ENCODE measurements at places on chromosomes 3 and 15. TPM values are rescaled to one million over a fixed set of nuclear protein-coding genes. Genes with fewer than 3 reads are reported as not detected.

Gene CLEC3B
- total RNA-seq: 0.38 TPM

Gene DPPA2
- total RNA-seq: not detected

Gene EFHB
- total RNA-seq: 1.9 TPM

Gene ACSBG1
- total RNA-seq: not detected

Gene PRSS50
- total RNA-seq: not detected

Gene CYP11A1
- not detected for total RNA-seq

Gene FANCD2OS
- total RNA-seq: not detected

Gene GPR62
- total RNA-seq: not detected

Gene HRG
- not detected for total RNA-seq

Gene MUC20
- 1.6 TPM for total RNA-seq

Gene TMEM207
- not detected for total RNA-seq

Gene CGNL1
- total RNA-seq: not detected

Gene TRH
- total RNA-seq: not detected

DNA sequence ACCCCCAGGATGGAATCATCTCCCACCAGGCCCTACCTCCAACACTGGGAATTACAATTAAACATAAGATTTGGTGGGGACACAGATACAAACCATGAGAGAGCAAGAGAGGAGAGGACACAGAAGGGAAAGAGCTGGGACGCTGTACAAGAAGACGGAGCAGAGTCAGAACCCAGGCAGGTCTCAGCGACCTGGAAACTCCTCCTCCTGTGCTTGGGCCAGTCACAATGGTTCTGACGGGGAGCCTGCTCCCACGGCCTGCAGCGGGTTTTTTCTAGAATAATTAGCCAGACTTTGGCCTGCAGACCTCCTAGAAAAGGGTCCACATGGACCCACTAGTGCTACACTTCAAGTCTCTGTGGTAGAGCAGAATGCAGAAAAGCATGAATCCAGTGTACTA is 5.6 kb downstream of the SLC12A8 start:
- DNase-seq: no peak

- DNase-seq: no peak
These were observed 180.3 kb upstream of the ROBO2 start for GRCh38 chr3:76859596-76859995.

GRCh38 chr3:72043204-72044133 is 258.5 kb upstream of the PROK2 start:
- DNase-seq: no peak

GRCh38 chr3:54550221-54550977 is 377.5 kb downstream of the LRTM1 start:
- DNase-seq: no peak

GRCh38 chr3:178036451-178037144 is 499.6 kb upstream of the KCNMB2 start:
- DNase-seq: no peak

DNA sequence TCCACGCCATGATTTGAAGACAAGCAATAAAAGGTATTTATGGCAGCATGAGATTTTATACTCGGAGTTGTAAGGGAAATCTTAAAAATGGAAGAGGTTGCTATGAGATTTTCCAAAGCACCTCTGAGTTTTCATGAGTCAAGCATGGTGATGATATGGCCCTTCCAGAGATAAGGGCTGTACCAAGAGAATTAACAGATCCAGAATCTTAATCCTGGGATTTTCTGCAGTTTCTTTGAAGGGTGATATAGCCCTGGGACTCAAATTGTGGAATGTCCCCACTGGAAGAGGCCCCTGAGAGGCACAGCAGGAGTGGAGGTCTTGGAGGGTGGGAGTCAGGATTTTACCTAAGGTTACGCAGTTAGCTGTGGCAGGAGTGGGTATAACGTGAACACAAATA is 243.3 kb downstream of the ZNF621 start:
- no peak for DNase-seq

DNA sequence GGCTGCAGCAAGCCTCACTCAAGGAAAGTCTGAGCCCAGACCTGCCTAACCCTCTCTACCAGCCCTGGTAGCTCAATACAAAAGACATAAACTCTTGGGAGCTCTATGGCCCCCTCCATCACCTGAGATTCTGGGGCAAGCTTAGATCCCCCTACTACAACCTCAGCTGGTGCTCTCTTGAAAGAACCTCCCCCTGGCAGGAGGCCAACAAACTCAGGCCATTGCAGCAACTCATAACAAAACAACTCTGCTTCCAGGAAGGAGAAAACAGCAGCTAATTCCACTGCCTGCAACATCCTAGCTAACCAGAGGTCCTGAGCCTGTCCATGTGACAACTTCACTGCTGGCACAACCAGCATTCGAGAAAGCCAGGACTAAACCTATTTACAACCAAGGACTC is 169.2 kb downstream of the ROBO1 start:
- DNase-seq: no peak

- no peak for DNase-seq
These were observed 297.0 kb upstream of the EPHA3 start for GRCh38 chr3:88810455-88810854.

- DNase-seq: no peak
These were observed 69.4 kb downstream of the CPN2 start for GRCh38 chr3:194281766-194282165.

DNA sequence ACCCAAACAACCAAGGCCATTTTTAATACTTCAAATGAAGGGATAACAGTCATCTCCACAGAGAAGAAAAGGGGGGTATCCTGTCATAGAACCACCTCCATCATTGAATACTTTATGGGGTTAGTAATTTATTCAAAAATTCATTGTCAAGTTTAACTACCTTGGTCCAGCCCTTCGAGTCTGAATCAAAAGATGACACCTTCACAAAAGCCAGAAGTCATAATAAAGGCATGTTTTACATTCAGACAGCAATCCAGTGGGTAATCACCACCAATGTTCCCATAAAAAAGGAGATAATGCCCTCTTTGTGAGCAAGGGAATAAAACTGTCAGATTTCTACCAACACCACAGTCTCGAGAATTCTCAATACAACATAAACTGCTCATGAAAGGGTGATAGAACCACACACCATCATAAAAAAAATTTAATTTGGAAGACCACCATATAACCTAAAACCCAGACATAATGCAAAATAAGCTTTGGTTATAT is 145.6 kb upstream of the ZBTB20 start:
- no peak for DNase-seq

GRCh38 chr15:96307856-96308394 is 22.6 kb upstream of the NR2F2 start:
- DNase-seq: no peak

DNA sequence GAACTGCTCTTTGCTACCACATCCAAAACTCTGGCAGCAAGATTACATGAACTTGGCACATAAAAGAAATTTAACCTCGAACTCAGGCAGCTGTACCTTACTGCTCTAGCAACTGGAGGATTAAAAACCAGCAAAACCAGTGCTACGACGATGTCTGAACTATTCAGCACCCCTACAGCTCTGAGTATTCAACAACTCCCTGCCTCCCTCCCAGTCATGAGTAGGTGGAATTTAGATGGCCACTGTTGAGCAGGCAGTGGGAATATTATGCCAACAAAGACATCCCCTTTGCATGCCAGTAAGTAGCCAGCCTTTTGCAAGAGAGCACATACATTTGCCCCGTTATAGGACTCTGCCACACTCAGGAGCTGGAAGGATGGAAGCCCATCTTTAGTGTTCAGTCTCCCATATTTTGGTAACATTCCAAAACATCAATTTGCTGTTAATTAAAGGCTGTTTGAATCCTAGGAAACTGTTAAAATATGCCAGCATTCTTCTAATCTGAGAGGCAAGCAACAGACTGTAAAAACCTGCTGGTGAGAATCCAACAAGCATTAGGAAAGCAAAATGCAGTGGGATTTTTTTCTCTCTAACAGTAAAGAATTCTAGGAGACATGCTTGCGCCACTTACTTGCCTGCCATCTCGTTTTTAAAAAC is 85.4 kb downstream of the ZNF385D start:
- DNase-seq: no peak

DNA sequence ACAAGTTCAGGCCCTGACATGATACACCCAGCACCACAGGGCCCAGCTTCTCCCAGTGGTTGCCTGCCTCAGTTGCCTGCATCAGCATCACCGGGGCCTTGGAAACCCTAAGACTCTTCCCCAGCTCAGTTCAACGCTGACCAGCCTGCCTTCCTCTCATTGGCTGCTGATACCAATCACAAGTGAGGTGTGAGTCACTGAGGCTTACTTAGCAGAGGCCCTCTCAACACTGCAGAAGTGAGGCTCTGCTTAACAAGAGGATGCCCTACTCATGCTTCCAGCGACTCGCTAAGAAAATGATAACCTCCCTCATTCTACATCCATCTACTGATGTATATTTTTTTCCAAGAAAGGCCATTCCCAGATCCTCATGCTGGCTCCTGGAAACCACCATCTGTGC is 151.9 kb downstream of the ADAMTS17 start:
- no peak for DNase-seq

- no peak for DNase-seq
These were observed 177.9 kb downstream of the OSBPL10 start for GRCh38 chr3:31802981-31803740.

DNA sequence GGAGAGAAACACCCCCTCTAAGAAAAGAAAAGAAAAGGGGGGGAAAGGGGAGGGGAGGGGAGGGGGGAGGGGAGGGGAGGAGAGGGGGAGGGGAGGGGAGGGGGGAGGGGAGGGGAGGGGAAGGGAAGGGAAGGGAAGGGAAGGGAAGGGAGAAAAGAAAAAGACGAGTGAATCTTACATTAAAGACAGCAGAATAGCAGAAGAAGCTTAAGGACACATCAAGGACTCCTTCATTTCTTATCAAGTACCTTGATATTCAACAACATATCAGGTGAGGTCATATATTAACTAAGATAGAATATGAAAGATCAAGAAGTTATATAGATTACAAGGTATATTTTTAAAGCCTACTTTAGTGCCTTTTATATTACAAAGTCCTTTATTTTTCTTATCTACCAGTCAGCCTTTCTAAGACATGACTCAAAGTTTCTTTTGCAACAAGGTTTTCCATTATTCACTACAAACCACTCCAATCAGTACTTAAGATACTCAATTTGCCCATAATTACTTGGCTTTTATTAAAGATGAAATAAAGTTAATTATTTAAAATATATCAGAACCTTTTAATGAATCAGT is 17.7 kb upstream of the AADAC start:
- DNase-seq: no peak

- DNase-seq: no peak
These were observed 535.1 kb downstream of the NLGN1 start for GRCh38 chr3:173932624-173933023.

GRCh38 chr3:13700362-13700761 is 151.4 kb downstream of the FBLN2 start:
- DNase-seq: no peak

- DNase-seq: no peak
These were observed 40.0 kb downstream of the PAQR5 start for GRCh38 chr15:69338535-69339213.

GRCh38 chr15:89830639-89831038 is 16.0 kb upstream of the ANPEP start:
- no peak for DNase-seq

GRCh38 chr15:85828126-85828525 is 33.4 kb upstream of the KLHL25 start:
- no peak for DNase-seq

GRCh38 chr3:69199942-69200341 is 77.5 kb upstream of the LMOD3 start:
- DNase-seq: no peak

GRCh38 chr15:35208353-35208752 is 123.3 kb upstream of the NANOGP8 start:
- no peak for DNase-seq

- DNase-seq: no peak
These were observed 75.4 kb upstream of the ZNF385D start for GRCh38 chr3:21826416-21826815.

DNA sequence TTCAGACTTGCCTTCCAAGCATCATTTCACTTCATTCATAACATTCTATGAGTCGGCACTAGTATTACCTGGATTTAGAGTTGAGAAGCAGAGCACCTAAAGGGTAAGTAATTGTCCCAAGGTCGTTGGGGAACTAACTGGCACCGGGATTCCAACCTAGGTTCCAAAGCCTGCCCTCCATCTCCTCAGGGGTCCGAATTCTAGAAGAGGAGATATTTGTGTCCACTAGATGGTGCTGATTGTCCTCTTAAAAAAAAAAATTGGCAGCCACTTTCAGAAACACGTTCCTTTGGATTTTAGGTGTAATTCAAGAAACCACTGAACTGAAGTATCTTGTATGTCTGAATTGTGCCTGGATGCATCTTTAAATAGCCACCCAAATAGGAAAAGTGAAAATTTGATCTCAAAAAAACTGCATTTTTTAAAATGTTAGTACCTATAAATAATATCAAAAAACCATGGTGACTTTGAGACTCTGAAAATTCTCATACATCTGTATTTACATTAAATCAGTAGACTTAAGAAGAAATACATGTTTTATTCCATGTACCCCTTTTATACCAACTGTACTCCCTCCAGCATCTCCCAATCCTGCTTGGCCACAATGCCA is 3.9 kb upstream of the FSIP1 start:
- DNase-seq: peak; percentile 68

- DNase-seq: no peak
These were observed 476.9 kb downstream of the ZNF385D start for GRCh38 chr3:21274079-21274571.

DNA sequence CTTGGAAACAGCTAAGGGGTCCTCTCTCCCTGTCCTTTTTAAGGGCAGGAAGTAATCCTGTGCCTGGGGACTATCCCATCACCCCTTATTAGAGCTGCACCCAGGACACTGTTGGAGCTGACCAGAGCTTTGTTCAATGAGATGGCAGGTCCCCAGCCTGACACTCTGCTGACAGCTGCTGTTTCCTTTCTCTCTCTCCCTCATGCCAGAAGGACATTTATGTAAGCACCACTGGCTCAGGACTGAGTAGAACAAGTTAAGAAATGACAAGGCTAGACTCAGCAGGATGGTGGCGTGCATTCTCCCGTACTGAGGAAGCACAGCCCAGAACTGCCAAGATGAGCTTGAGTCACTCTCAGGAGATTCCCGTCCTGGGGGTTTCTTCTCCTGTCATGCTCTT is 17.3 kb downstream of the GJD2 start:
- no peak for DNase-seq

- no peak for DNase-seq
These were observed 31.6 kb upstream of the PDZRN3 start for GRCh38 chr3:73656241-73656890.

DNA sequence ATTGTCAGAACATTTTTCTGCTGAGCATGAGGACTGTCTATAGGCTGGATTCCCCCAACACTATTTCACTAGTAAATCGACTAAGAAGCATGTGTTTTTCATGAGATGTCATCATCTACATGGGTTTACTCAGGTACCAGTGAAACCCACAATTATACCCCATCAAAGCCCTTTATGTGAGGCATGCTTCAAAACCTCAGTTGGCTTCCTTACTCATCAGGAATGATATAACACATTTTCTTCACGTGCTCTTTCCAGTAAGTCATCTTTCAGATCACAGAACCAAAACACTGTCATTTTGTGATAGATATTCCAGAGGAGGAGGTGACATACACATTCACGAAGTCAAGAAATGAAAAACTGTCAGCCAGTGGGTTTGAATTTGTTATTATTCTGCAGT is 116.5 kb downstream of the ANO10 start:
- no peak for DNase-seq

Data from CD8-positive, alpha-beta T cell (primary cell).